ENCODE measurements at places on chromosomes 1 and 21.
A peak's percentile ranks its signal among the peaks of the same experiment; 100 is the strongest.

- DNase-seq, result no peak
These were observed 129.9 kb downstream of the C1orf94 start for GRCh38 chr1:34306568-34306967.

DNA sequence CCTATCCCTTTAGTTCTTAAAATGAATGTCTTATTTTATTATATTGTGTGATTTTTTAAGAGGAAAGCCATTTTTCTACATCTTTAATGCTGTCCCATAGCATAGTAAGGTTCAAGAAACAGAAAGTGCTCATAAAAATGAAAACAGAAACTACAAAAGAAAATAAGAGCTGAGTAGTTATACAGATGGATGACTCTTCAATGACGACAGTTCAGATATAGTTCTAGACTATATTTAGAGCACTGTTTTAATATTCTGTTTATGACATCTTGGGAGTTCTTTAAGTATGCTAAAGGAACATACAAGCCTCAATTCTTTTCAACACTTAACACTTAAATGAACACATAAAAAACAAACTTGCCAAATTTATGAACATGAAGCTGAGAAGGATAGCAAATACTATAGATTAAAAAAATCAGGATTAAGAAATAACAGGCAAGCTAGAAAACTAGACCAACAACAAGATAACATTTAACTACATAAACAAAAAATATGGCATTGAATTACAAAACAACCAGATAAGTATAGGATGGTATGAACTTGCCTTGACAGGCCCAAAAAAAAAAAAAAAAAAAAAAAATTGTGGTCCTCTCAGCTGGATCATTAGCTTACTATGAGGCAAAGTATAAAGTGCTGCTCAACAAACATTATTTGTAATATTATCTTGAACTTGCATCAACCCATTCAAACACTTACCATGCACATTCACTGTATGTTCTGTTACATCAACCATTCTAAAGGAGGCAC lies 87.9 kb downstream of the ZZZ3 start:
- no peak for DNase-seq

DNA sequence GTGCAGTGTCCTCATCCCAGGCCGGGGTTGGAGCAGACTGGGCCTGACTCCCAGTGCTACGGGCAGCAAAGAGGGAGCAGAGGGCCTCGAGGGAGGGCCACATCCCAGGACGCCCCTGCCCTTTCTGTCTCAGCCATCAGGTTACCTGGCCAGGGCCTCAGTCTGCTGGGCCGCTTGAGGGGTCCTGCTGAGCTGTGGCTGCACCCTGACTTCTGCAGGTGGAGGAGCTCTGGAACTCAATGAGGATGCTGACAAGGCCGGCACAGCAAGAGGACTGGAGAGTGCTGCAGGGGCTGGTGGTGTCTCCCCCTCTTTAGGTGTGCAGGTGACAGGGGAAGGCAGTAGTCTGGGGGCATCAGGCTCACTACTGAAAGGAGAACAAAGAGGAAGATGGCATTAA lies 3.3 kb downstream of the ZNF692 start:
- DNase-seq, result no peak

DNA sequence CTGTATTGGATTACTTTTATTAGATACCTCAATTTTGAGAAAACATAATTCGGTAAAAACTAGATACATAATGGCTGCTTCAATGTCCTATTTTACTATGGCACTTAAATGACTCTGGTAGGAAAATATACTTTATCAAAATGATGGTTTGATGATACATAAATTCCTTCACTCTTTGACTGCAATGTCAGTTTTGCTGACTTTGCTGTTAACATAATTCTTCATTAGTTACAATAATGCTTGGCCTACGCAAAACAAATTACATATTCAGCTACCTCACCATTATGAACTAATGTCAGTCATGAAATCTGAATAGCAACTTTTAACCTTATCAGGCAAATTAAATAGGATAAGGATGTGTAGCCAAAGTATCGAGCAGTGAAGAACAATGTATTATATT lies 1364.7 kb downstream of the KCNT2 start:
- DNase-seq, result no peak

- DNase-seq, result peak; percentile 82
These were observed 24.9 kb upstream of the KCNA2 start for GRCh38 chr1:110630839-110631663.

DNA sequence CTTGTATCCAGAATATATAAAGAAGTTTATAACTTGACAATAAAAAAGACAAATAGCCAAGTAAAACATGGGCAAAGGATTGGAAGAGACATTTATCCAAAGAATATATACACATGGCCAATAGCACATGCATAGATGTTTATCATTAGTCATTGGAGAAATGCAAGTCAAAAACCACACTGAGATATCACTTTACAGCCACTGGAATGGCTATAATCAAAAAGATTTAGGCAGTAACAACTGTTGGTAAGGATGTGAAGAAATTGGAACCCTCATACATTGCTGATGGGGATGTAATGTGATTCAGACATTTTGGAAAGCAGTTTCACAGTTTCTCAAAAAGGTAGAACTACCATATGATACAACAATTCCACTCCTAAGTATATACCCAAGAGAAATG lies 51.1 kb downstream of the SLC44A5 start:
- DNase-seq, result no peak

GRCh38 chr1:8604041-8604945 lies 213.1 kb downstream of the RERE start:
- peak; percentile 8 for DNase-seq

DNA sequence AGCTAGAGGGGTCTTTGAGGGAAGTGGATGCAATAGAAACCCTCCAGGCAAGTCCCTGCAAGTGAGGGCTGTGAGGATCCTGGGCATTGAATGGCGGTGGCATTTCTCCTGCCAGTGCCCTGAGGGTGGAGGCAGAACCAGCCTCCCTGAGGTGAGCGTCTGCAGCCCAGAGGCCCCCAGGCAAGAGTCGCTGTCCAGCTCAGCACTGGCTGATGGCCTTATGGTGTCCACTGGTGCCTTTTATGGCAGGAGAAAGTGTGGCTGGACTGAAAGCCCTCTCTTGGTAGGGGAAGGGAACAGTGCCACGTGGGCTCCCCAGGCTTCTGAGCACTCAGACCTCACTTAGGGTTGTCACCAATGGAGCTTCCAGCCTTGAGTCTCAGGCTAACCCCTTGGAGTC lies 77.3 kb downstream of the SH3BGR start:
- DNase-seq, result no peak

DNA sequence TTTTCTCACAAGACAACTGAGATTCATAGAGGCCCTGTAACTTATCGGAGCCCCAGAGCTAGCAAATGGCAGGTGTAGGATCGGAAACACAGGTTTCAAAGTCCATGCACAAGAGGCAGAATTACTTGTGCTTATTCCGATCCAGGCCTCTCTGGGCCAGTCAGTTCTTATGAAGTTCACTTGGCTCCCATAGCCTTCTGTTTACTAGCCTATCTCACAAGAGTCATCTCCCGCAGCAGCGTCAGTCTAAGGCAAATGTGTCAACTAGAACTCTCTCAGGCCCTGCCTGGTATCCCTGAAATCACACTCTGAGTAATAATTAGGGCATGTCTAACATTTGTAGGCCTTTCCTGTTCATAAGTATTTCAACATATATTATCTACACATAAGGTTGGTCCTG lies 43.3 kb downstream of the PHC2 start:
- no peak for DNase-seq

DNA sequence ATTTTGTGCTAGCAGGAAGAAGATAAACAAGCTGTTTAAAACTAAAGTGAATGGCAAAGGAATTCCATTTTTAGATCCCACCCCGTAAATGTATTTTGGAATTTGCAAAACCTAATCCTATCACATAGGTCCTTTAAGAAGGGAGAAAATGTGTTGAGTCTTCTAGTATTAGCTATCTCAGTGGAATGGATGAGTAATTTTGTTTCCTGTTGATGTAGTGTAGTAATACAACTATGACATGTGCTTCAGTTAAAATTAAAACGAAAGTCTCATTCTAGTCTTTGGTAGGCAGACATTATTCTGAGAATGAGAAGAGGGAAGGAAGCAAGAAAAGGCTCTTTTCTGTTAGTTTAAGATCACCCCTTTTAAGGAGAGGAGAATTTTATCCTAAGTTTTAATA lies 265.9 kb upstream of the C1orf105 start:
- no peak for DNase-seq

DNA sequence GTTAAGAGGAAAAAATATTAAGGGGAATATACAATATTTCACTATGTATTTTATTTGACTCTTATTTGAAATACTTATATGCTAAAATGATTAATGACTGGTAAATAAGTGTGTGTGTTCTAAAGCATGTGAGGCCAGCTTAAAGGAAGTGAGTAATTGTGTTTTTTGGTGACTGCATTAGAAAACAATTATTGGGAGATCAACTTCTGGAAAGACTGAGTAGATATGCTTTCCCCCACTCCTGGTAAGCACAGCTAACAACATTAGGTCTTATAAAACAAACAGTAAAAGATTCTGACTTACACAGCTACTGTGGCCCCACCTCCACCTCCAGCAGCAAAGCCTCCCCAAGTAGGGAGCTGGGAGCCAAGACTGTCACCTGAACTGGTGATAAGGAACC lies 403.0 kb downstream of the SRGAP2C start:
- DNase-seq, result no peak

- no peak for DNase-seq
These were observed 203.9 kb upstream of the PROX1 start for GRCh38 chr1:213783893-213784292.

Measured in activated CD4-positive, alpha-beta T cell treated with anti-CD3 and anti-CD28 coated beads, Interleukin-2, amount 50 U/mL, for 4 hours (primary cell).